ENCODE measurements at places on chromosomes 3 and 15.

DNA sequence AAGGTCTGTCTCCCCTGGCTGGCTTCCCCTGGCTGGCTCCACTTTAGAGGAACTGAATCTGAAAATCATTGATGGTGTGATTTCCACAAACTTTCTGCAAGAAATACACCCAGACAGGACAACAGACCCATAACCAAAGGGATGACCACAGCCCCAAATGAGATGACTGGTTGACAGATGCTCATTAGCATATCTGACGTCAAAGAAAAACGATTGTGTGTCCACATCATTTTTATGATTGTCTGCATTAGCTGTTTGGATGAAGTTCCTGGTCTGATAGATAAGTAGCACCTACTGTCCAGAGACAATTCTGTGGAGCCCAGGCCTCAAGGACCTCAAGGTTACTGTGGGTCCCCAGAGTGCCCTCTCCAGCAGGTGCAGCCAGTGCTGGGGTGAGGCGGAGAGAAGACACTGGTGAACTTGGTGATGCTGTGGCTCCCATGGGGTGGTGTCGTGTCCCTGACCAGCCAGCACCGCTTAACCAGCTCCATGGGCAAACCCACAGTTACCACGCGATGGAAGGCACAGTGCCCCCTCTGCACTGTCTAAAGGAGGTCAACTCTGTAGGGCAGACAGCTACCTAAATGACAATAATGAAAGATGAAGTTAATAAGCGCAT is 127.4 kb downstream of the NSMCE3 start:
- DNase-seq, result no peak

- no peak for DNase-seq
Measured at GRCh38 chr15:67186688-67187087, 67.8 kb downstream of the AAGAB start.

DNA sequence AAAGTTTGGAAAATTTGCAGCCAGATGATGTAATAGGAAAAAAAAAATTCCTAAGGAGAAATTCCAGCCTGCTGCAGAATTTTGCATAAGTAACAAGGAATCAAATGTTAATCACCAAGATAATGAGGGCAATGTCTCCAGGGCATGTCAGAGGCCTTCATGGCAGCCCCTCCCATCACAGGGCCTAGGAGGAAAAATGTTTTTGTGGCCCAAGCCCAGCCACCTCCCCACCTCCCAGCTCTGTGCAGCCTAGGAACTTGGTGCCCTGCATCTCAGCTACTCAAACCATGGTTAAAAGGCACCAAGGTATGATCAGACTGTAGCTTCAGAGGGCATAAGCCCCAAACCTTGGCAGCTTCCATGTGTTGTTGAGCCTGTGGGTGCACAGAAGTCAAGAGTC is 704.7 kb upstream of the ROBO1 start:
- no peak for DNase-seq

- DNase-seq, result no peak
Measured at GRCh38 chr15:93557696-93558095, 468.7 kb upstream of the RGMA start.

DNA sequence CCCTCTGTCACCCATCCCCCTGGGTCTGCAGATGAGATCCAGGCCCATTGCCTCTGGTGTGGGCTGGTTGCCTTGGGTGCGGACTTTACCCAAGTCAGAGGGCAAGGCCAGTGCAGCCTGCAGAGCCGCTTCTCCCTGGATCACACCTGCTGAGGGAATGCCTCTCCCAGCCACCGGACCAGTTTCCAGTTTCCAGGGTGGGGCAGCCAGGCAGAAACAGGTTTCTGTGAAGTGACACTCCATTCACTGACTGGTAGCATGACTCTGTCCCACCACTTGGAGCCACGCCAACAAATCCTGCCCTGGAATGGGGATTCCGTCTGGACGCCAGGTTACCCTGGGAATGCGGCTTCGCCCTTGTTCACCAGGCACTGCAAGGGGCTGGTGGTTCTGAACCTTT is 30.0 kb downstream of the PAQR5 start:
- no peak for DNase-seq

DNA sequence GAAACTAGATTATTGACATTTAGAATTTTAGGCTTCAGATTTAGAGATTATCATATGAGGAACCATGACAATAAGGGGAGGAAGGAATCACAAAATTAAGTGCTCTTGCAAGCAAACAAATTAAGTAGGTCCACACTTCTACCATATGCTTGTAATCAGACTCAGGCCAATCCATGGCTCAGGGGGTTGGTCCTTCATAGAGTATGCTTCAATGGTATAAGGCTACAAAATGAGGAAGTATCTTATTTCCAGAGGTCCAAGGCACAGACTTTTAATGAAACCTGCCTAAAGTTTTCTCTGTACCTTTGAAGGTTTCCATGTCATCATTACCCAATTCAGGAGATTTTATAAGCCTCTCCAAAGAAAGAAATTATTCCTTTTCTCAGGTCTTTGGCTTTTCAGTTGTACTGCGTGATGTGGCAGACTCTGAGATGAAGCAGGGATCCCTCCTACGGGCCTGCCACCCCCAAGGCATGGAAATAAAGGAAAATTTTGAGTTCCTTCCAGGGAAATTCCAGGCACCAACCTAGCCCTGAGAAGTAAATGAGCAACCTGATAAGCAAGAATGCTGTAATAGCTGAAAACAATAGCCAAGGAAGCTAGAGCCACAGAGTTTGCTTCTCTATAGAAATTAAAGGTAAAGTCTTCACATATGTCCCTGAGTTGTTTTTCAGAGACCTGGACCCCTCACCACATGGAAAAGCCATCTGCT is 36.3 kb downstream of the SERPINI2 start:
- DNase-seq, result no peak

- DNase-seq, result no peak
Measured at GRCh38 chr15:93154666-93155065, 65.7 kb upstream of the RGMA start.

DNA sequence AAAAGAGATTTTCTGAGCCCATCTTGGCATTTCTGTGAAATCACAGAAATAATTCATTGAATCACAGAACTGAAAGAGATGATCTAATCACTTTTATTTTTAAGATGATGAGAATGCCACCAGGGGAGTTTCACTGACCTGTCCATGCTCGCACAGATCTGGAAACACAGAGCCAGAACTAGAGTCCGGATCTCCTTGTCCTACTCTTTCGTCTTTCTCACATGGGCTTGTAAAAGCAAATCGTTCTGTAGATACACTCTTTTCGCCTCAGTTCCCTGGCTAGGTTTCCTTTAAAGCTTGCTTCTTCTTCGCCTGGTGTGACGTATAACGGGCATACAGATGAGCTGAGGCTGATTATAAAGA is 122.5 kb upstream of the SPRED1 start:
- no peak for DNase-seq

DNA sequence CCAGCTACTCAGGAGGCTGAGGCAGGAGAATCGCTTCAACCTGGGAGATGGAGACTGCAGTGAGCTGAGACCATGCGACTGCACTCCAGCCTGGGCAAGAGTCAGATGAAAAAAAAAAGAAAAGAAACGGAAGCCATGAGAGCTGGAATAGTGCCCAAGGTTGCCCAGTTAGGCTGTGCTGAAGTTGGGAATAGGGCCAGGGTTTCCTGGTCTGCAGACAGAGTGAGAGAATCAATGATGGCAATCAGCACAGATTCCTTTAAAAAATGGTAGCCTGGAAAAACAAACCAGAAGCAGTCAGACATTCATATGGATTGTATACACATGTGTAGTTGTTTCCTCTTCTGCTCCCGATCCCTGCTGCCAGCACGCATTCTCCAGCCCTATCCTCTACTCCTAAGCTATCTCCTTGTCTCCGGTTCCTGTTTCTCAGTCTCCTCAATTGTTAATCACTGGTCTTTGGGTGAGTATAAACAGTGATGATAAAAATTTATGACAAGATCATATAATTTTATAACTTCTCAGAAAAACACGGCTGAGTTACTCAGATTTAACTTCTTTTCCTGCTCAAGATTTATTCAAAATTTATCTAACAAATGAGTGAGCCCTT is 316.2 kb upstream of the UMPS start:
- DNase-seq, result no peak

GRCh38 chr3:29454161-29454611 is 173.3 kb downstream of the RBMS3 start:
- no peak for DNase-seq

DNA sequence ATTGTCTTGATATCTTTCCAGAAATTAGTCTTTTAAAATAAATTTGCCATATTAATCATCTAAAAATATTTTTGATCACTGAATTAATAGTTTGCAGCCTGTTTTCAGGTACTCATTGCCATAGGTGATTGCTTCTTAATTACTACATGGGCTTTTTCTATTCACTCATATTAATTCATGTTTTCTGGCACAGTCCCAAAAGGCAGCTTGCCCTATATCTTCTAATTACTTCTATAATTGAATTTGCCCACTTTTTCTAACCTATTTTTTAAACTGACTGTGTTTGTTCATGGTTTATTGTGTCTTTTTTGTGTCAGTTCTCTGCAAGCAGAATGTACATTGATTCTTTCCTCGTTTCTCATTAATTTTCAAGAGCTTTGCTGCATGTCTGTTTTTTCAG is 85.7 kb upstream of the SOX2 start:
- no peak for DNase-seq

DNA sequence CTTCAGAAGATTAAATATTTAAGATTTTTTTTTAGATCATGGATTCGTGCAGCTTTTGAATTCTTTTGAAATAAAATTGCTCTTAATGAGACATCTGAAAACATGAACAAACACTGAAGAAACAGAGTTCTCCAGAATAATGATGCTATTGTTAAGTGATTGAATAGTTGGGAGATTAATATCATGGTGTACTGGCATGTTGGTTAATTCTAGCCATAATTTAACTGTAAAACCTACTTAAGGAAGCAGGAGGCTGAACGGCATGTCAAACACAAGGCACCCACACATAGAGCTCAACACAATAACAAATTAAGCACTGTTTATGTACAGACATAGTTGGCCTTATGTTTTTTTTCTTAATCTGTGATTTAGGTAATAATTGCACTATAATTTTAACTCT is 185.6 kb downstream of the RBMS3 start:
- no peak for DNase-seq

DNA sequence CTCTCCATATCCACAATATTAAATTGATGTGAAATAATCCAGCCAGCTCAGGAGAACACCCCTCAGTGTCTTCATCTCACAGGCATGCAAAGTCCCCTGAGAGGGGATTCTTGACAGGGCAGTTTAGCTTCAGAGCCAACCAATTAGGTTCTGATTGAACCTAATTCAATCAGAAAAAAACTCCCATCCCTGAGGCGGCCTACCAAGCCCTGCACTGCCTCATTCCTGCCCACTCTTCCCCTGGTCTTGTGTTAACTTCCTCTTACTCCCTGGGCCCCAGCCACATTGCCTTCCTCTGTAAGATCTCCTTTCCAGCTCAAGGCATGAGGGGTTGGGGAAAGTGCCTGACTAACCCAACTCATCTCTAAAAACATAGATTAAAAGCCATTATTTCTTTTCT is 46.1 kb downstream of the FRMD4B start:
- DNase-seq, result no peak

DNA sequence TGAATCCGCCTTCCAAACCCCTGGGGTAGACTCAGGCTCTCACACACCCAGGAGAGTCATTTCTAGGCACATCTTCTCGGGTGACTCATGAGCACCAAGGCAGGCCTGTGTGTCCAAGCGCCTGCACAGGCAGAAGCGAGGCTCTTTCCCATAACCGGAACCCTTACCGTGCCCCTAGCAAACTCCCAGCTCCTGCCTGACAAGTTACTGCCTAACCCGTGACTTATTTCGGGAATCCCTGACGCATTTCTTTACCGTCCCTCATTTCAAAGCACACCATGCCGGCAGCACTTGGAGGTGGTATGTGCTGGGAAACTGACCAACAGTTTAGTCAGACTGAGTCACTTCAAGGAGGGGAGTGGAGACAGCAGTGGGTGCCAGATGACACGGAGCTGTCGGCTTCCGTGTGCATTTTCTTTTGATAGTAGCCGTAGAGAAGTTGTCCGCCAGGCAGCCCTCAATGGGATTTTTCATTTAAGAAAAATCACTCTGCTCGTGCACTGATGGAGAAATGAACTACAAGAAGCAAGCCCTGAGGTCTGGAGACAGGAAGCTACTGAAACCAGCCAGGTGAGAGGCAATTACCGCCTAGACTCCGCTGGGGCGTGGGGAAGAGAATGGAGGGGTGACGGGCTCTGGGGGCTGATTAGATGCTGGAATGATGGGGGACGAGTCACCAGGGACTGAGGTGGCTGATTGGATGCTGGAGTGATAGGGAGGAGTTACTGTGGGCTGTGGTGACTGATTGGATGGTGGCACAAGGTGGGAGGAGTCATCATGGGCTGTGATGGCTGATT is 17.3 kb upstream of the HRH1 start:
- no peak for DNase-seq

DNA sequence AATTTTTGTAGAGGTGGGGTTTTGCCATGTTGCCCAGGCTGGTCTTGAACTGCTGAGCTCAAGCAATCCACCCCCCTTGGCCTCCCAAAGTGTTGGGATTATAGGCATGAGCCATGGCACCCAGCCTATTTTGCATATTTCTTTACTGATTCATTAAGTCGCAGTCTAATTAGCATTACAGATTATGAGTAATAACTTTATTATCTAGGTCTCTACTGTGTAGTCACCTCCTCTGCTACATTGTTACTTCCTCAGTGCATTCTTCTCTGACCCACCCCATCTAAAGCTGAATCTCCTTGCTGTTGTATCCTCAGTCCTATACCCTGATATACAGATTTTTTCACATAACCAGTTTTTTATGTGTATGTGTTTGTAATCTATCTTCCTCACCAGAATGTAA is 61.7 kb downstream of the TFDP2 start:
- no peak for DNase-seq

GRCh38 chr3:188772886-188773285 is 398.9 kb upstream of the TPRG1 start:
- no peak for DNase-seq

DNA sequence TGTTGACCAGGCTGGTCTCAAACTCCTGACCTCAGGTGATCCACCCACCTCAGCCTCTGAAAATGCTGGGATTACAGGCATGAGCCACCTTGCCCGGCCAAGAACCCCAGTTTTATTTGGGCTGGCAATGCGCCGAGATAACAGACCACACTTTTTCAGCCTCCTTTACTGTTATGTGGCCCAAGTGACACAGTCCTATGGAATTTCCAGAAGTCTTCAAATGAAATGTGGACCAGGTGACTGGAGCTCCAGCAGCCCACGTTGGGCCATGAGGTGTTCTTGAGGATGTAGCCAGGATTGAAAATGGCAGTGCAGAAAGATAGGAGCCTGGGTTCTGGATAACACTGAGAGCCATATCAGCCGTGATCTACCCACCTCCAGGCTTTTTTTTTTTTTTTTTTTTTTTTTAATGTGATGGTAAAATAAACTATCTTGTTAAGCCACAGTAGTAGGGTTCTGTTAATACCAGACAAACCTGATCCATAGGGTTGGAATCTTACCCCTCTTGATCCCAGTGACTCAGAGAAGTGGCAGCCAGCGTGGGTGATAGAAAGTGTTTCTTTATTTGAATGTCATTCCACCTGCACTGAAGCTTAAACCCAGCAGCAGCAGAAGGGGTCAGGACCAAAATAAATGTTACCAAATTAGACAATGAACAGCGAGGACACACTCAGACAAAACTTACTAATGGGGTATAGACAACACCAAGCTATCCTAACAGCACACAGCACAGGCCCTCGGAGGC is 55.6 kb downstream of the LHFPL4 start:
- no peak for DNase-seq

Measured in CD4-positive, alpha-beta T cell treated with Interleukin-17A for 1 hour (primary cell).